Epithelial cell of esophagus (primary cell): ENCODE measurements at places on chromosomes 3 and 15.

DNA sequence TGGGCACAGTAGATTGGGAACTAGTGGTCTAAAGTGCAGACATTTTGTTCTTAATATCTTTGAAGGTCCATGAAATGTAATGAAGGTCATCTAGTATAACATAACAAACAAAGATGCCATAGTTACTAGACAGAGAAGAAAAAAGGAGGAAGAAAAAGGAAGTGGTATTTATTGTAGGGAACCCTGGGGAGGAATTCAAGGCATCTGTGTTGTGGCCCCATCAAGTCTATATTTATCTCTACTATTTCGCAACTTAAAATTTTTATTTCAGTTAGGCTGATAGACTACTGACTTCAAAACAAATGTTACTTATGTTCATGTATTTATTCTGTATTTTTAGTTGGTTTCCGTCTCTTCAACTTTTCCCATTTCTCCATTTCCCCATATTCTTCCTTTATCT, 48.9 kb upstream of the ZDHHC23 start:
- no peak for DNase-seq

DNA sequence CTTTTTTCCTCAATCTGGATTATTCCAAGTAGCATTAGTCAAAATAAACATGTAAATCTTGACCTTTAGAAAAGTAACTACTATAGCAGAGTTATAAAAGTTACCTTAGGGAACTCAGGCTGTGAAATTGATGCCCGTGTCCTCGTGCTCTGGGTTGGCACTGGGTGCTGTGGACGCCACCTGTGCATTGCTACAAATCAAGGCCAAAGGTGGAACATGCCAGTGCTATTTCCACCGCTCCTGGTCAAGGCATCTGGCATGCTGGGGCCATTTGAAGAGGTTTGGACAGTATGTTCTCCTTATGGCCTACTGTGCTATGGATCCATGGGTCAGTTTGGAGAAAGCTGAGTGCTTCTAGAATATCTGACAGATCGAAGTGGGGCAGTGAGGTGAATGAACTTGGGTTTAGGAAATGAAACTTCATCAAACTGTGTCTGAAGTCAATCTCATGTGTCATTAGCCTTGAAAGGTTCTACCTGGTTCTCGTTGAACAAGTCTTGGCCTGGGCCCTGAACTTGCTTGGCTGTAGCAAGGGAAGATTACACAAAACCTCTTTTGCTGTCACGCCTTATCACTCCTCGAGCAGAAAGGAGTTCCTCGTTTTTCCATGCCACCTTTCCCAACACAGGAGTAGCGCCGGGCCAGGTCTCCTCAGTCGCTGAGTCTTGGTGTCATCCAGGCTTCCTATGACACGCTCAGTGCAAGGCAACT, 397.6 kb upstream of the RGMA start:
- peak; percentile 42 for DNase-seq

GRCh38 chr3:6644070-6644929, 216.6 kb upstream of the GRM7 start:
- DNase-seq: no peak

- no peak for DNase-seq
These were observed 184.4 kb downstream of the SHOX2 start for GRCh38 chr3:157921811-157922210.

DNA sequence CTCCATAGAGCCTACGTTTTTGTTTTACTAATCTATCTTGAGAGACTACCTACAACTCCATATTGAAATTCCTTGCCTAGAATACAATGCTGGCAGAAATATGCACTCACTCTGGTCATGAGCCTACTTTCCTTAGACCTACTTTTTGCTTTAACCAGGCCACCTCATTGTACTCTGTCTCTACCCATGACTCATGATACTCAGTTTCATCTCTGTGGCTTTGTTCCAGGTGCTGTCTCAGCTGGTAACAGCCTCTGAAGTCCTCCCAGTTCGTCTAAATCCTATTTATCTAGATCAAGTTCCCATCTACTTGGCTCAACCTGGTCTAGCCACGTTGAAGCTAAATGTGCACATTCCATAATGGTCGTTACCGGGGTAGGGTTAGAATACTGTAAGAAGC, 536.4 kb downstream of the RSL24D1 start:
- DNase-seq: peak; percentile 2

DNA sequence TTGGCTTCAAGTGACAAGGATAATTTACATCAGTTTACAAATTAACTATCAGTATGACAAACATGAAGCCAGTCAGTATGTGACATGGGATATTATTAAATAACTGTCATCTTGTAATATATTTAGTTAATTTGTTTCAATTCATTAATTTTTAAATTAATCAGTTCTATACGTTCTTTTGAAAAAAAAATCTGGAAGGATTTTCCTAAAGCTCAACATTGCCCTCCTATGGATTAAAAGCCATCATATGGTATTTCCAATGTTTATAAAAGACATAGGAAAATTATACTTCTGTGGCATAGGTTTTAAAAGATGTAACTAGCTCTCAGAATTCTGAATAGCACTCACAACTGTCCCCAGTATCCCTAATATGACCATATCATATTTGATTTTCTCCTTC, 134.4 kb downstream of the PLOD2 start:
- no peak for DNase-seq

DNA sequence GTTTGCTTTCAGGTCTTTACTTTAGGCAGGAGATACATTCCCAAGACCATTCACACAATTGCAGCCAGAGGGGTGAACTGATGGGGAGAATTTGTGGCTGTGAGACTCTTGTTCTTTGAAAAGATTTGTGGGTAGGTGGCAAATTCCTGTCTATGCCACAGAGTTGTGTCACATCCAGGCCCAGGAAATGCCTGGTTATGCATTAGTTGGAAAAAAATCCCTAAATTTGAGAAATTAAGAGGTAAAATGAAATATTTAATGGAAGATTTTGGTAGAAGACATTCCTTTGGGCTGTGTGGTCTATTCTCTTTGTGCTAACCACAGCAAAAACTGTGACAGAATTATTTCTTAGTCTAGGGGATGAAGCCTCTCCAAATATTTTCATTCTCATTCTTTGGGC, 28.8 kb downstream of the SAMMSON start:
- no peak for DNase-seq

- DNase-seq: no peak
These were observed 549.5 kb downstream of the DIPK2A start for GRCh38 chr3:144521131-144521530.

- DNase-seq: peak; percentile 95
These were observed 9.9 kb downstream of the AMOTL2 start for GRCh38 chr3:134364061-134364935.

DNA sequence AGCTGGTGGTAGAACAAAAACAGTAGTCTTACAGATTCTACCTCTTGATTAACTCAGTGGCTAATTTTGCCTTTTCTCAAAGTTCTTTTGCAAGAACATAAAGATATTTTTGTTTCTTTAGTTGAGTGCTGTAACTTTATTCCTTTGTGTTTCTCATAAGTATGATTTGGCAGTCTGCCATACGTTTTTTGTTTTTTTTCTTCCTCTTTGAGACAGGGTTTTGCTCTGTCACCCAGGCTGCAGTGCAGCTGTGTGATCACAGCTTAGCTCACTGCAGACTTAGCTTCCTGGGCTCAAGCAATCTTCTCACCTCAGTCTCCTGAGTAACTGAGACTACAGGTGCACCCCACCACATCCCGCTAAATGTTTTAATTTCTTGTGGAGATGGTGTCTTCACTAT, 22.4 kb downstream of the B3GNT5 start:
- DNase-seq: peak; percentile 79

GRCh38 chr3:72078676-72079368, 293.9 kb upstream of the PROK2 start:
- DNase-seq: no peak

GRCh38 chr3:115089481-115089880, 57.6 kb downstream of the ZBTB20 start:
- no peak for DNase-seq

DNA sequence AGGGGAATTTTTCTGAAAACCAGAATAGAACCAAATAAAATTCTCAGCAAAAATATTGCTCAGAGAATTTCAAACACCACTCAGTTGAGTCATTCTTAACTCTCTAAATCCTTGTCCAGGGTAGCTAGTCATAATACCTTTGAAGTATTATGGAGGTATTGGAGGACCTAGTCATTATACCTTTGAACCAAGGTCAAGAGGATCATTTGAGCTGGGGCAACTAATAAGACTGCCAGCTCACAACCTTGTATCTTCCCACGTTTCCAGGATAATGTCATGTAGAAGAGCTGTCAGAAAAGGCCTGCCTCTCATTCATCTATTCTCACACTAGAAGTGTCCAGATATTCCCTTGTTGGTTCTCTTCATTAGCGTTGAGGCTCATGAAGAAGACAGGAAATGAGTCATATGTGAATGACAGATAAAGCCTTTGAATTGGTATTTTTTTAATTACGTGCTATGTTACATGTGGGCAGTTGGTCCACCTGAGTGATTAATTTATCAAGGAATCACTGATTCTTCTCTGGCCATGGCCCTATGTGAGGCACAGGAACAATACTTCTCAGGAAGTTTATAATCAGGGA, 48.3 kb downstream of the TOPAZ1 start:
- DNase-seq: peak; percentile 4

DNA sequence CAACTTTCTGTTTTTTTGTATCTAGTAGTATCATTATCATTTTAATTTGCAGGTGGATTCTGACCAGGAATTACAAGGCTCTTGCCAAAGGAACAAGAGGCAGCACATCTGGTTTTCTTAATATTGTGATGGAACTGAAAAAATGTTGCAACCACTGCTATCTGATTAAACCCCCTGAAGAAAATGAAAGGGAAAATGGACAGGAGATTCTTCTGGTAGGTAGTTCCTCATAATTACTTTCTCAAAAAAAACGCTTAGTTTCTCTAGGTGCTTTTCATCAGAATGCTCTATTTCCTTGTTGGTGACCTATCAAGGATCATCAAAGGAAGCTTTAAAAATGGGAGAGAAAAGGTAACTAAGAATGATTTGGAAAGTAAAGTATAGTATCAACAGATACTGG, 71.6 kb downstream of the CHD2 start:
- no peak for DNase-seq

DNA sequence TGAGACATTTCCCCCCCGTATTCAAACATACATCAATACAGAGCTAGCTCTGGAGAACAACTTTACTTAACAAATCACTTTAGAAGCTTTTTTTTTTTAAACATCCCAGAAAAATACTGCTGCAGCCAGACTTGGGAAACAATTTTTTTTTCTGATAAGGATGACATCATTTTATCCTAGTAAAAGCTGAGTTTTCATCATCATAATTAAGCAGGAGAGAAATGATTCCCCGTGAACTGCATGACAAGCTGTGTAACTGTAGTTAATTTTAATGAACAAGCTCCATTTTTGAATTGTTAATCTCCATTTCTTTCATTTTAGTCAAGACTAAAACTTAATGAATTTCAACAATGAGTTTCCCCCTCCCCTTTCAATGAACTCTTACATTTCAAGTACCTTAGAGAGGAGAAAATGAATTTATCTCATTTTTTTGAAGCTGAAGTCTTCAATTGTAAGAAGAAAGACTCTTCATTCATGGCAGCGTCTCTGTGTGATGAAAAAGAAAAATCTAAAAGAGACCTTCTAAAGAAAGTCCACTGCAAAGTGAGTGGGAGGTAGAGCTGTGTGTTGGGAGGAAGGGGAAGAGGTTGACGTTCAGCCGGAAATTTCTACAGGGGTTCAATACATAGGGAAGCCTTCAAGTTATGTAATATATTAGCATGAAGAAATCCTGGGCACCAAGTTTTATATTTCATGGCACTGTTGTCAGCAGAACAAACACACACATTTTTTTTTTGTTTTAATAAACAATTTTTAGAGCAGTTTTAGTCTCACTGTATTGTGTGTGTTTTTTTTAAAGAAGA, 31.7 kb downstream of the HES1 start:
- no peak for DNase-seq

DNA sequence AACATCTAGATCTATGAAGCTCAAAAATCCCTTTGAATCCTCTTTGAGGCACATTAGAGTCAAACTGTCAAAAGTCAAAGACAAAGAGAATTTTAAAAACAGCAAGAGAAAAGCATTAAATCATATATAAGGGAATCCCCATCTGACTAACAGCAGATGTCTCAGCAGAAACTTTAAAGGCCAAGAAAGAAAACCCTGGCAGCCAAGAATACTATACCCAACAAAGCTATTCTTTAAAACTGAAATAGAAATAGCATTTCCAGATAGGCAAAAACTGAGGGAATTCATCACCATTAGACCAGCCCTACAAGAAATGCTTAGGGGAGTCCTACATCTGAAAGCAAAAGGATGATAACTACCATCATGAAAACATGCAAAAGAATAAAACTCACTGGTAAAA, 211.2 kb upstream of the PDZRN3 start:
- DNase-seq: no peak

DNA sequence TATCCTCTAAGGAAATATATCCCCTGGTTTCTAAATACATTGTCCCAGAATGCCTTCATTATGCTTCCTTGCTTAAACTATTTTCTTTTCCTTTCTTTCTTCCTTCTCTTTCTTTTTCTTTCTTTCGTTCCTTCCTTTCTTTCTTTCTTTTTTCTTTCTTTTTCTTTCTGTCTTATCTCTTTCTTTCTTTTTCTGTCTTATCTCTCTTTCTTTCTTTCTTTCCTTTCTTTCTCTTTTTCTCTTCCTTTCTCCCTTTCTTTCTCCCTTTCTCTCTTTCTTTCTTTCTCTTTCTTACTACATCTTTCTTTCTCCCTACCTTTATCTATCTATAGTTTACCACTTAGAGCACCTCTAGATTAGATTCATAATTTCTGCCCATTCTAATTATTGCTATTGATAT, 552.1 kb downstream of the PYDC2 start:
- no peak for DNase-seq

- peak; percentile 79 for DNase-seq
These were observed 67.1 kb upstream of the SH3GL3 start for GRCh38 chr15:83380059-83380458.

DNA sequence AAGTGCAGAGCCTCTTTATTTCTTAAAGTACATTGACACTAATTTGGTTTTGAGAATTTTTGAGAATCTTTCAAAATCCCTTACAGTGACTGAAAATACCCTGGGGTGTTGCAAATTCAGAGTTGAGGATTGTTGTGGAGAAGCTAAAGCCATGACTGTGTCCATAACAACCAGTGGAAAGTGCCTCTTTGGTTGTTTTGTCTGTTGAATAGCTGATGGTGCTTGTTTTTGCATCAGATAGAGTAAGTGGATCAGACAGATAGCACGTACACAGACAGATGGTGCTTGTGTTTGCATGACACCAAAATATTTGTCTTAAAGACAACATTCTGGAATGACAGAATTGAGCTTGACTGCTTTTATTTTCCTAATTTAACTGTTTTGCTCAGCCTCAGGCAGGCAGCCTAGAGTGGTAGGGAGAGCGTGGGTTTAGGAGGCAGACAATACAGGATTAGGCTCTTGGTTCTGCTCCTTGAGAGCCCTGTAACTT, 265.0 kb downstream of the IL20RB start:
- no peak for DNase-seq

- peak; percentile 97 for DNase-seq
These were observed 338.4 kb downstream of the FHIT start for GRCh38 chr3:60912876-60913275.
